ENCODE measurements at places on chromosomes 4 and X.

GRCh38 chrX:15977644-15978043 is 123.0 kb upstream of the AP1S2 start:
- DNase-seq, result no peak

- DNase-seq, result no peak
Observed at GRCh38 chr4:173024203-173024602, 144.4 kb upstream of the GALNT7 start.

DNA sequence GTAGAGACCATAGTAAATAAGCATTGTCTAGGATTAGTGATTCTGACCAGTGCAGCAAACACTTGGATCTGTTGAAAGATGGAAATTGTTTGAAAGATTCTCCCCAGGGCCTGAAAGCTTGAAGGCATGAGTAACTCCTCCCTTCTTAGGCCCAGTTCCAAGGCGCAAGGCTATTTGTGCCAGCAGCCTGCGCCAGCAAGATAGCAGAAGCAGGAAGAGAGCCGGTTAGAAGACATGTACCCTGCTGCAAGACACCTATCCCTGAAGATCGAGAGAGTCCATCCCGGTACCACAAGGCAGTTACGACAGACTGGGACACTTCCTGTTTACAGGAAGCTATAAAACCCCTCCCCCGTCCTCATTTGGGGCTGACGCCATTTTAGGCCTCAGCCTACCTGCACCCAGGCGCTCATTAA is 72.4 kb upstream of the JADE1 start:
- DNase-seq, result no peak

DNA sequence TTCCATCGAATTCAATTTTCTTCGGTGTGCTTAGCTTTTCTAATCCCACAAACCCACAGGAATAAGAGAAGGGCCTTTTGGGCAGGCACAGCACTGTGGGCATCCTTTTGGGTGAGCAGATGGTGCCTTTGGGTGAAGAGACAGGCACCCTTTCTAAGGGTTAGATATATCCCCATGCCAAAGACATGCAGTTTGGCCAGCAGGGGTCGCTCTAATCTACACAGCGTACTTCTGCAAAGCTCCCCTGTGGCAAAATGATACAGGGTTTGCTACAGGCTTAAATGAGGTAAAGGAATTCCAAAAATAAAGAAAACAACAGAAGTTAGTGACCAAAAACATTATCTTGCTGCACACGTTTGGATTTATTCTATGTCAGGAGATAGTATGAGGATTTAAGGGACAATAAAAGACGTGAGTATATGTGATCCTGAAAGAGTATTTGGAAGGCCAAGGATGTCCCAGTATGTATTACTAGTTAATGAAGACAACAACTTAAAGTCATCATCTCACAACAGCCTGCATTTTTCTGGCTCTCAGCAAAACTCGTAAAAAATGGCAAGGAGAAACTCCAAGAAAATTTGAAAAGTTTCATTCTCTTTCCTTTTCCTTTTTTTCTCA is 49.5 kb downstream of the PHEX start:
- DNase-seq, result no peak

- DNase-seq, result no peak
Observed at GRCh38 chr4:5552451-5552850, 155.9 kb downstream of the EVC2 start.

DNA sequence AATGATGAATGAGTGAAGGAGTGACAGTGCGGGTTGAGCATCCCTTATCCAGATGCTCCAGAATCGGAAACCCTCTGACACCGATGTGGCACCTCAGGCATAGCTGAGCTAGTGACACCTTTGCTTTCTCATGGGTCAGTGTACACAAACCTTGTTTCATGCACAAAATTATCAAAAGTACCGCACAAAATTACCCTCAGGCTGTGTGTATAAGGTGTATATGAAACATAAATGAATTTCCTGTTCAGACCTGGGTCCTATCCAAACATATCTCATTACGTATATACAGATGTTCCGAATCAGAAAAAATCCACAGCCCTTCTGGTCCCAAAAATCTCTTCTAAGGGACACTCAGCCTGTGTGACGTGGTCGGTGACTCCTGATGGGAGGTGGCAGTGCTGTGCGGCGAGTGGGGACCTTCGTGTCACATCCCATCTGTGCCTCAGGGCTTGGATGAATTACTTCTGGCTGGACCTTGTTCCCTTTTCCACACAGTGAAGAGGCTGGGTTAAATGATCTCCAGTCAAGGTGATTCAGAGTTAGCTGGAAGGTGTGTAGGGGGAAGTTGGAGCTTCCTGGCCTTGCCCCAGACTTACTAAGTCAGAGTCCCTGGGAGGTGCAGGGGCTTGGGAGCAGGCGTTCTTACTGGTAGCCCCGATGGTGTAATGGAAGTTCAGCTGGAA is 18.8 kb downstream of the RGS12 start:
- no peak for DNase-seq

DNA sequence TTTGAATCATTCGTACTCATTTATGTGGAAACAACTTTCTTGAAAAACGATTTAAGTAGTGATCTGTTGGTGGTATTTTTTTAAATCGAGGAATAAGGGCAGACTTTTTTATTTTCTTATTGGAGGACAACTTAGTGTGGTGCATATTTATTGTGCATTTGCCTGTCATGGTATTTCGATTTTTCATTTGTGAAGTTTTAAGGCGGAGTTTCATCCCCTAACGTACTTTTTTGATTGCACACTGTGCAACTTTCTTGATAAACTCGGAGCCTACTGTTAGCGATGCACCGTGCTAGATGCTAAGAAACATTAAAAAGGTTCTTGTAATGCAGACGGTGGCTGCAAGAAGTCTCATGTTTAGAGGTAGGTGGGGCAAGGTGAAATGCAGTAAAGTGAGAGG is 1.4 kb downstream of the ZFX start:
- no peak for DNase-seq

DNA sequence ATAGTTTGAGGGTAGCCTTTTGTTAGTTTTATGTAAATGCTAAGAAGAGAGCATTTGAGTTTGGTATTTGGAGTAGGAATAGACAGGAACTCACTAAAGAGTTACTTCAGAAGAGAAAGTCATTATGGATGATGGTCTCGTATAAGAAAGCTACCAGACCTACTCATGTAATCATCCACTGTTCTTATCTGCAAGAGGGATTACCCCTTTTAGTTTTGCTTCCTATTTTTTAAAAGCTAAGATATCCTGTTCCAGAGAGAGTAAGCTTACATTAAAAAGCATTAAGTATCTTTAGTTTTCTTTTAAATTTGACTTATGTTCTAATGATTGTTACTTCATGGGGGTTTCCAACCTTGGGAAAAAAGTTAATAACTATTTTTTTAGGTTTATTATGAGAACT is 12.5 kb upstream of the ART3 start:
- no peak for DNase-seq

- no peak for DNase-seq
Observed at GRCh38 chrX:56281789-56282188, 49.6 kb downstream of the KLF8 start.

- DNase-seq, result no peak
Observed at GRCh38 chrX:39018541-39018940, 217.3 kb downstream of the MID1IP1 start.

DNA sequence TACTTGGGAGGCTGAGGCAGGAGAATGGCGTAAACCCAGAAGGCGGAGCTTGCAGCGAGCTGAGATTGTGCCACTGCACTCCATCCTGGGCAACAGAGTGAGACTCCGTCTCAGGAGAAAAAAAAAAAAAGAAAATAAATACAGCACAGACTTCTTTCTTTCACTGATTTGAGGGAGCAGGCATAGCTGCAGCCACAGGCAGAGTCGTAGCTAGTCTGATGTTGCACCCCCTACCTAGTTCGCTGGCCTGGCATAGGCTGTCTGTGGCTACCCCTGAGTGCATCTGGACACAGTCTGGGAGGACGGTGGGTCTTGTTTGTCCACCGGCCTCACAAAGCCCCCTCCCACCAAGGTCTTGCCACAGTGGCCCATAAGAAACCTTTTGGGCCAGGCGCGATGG is 21.4 kb downstream of the IL3RA start:
- no peak for DNase-seq

GRCh38 chr4:51868449-51868847 is 25.5 kb downstream of the DCUN1D4 start:
- DNase-seq, result no peak

DNA sequence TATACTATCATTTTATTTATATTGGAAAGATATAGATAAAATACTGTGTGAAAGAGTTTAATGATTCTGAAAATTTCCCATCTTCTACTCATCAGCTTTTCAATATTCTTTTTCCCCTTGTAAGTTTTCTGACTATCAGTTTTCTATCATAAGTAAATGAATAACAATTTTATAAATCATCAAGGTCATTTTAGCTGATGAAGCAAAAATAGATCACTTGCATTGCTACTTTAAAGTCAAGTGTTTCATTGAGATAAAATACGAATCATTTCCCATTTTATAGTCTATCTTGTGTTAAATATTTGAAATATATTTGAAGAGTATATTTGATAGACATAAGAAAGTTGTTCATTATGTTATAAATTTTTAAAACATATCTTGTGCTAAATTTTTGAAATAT is 811.0 kb upstream of the GALNTL6 start:
- DNase-seq, result no peak

- no peak for DNase-seq
Observed at GRCh38 chr4:39227906-39228305, 45.6 kb downstream of the WDR19 start.

GRCh38 chr4:11602606-11603340 is 174.1 kb upstream of the HS3ST1 start:
- no peak for DNase-seq

DNA sequence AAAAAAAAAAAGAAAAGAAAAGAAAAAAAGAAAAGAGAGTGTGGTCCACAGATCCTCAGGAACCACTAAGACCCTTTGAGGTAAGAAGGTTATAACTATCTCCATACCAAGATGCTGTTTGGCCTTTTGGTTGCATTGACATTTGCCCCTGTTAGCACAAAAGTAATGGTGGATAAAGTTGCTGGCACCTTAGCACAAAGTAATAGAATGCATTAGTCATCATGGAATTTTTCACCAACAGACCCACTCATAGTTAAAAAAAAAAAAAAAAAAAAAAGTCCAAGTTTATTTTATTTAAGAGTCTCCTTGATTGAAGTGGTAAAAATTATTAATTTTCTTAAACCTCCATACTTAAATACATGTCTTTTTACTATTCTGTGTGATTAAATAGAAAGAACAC is 78.4 kb upstream of the RBPJ start:
- no peak for DNase-seq

- no peak for DNase-seq
Observed at GRCh38 chr4:182826391-182826790, 90.8 kb downstream of the DCTD start.

DNA sequence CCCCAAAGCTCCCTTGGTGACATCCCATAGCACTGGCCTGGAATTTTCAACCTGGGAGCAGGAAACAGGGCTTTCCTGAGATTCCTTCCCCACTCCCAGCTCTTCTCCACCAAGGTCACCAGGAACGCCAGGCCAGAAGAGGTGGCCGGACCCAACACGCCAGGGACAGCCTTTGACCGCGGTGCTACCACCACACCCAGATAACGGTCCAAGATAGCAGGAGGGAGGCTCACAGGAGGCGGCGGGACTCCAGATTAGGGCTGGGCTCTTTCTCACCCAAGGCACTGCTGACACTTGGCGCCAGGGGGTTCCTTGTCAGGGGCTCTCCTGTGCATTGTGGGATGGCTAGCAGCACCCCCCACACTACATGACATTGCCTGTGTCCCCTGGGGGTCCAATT is 22.9 kb downstream of the ZFYVE28 start:
- no peak for DNase-seq

- no peak for DNase-seq
Observed at GRCh38 chrX:63755892-63756291, 29.1 kb downstream of the ARHGEF9 start.

GRCh38 chr4:109179061-109179460 is 123.4 kb downstream of the COL25A1 start:
- no peak for DNase-seq

DNA sequence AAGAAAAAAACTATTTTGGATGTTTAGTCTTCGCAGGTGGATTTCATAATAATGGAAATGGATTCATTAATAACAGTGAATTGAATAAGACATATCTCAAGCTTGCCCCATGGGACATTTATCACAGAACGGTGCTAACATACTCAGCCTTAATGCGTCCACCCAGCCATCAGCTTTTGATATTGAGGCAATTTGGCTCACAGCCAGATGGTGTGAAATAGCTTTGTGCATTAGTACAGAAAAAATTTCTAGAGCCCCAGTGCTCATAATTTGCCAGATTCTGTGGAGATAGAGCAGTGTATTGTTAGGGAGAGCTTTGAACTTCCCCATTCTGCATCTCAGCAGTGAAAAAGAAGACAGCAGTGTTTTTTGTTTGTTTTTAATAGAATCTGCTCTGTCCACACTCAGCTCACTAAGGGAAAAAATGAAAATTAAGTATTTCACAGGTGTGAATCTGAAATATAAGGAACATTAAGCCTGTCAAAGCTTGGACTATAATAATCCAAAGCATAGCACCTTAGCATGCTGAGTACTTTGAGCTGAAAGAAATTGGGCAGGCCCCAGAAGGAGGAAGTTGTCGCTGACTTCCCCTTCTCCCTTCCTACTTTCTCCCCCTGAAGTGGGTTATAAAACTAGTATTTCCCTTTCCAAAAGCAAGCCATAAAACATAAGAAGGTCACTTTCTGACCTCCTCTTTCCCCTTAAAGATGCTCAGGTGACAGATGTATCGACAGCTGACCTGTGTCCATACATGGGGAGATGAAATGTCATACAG is 295.8 kb downstream of the MAGEB5 start:
- DNase-seq, result no peak

DNA sequence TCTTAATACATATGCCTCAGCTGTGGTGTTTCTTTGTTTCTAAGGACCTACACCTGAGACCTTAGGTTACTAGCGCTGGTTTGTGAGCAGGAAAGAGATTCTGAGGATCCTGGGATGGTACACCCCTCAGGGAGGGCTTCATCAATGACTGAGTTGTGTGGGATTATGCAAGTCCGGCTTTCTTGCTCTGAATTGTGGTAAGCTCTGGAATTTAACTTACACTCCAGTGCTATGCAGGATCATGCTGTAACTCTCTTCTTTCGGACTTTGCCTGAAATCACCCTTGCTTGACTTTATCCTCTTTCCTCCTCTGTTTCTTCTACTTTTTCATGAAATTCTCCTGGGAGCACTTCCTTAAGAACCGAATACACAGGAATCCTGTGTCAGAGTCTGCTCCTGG is 431.5 kb upstream of the BOD1L1 start:
- no peak for DNase-seq

DNA sequence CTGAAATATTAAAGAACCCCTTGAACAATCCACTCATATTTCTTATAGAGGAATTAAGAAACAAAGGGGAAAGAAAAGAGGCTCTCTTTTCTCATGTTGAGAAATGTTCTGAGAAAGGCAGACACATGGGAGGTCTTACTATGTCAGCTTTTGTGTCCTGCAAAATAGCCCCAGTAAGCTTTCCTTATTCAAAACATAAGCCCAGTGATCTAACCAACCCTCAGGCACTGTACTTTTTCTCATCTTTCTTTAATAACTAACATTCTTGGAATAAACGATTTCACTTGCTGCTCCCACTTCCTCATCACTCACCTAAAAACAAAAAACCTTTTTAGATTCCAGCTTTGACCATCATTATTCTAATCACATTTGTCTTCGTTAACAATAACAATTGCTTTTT is 115.9 kb downstream of the GLRA3 start:
- DNase-seq, result no peak

GRCh38 chrX:70231666-70232065 is 2.8 kb upstream of the AWAT1 start:
- no peak for DNase-seq

- no peak for DNase-seq
Observed at GRCh38 chrX:1249101-1249887, 19.3 kb upstream of the CSF2RA start.

All from stimulated activated CD8-positive, alpha-beta memory T cell treated with anti-CD3 and anti-CD28 coated beads, Interleukin-7, amount 100 ng/mL, for 48 hours (primary cell).